Mesenchymal stem cell (in vitro differentiated cells and primary cell): ENCODE measurements at places on chromosomes 16 and 17.

- DNase-seq: no peak
These were observed 291.5 kb downstream of the C16orf95 start for GRCh38 chr16:87025676-87026075.

- DNase-seq: no peak
These were observed 45.4 kb downstream of the WSB1 start for GRCh38 chr17:27339198-27339835.

DNA sequence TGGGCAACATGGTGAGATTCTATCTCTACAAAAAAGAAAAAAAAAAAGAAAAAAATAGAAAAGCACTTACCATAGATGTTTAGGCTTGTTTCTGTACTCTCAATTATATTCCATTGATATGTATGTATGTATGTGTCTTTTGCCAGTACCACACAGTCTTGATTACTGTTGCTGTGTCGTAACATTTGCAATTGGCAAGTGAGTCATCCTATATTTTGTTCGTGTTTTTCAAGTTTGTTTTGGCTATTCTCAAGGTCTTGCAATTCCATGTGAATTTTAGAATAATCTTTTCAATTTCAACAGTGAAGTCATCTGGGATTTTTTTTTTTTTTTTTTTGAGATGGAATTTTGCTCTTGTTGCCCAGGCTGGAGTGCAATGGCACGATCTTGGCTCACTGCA lies 19.3 kb downstream of the SPECC1 start:
- DNase-seq: no peak

- no peak for DNase-seq
These were observed at the start of gene ZSCAN10 for GRCh38 chr16:3098459-3099394. TSS of gene ZSCAN10 (minus strand) at chr16:3099294. CDS start at chr16:3092937, 6,357 bp downstream.

GRCh38 chr17:61294286-61294685 lies 105.4 kb upstream of the TBX2 start:
- no peak for DNase-seq

DNA sequence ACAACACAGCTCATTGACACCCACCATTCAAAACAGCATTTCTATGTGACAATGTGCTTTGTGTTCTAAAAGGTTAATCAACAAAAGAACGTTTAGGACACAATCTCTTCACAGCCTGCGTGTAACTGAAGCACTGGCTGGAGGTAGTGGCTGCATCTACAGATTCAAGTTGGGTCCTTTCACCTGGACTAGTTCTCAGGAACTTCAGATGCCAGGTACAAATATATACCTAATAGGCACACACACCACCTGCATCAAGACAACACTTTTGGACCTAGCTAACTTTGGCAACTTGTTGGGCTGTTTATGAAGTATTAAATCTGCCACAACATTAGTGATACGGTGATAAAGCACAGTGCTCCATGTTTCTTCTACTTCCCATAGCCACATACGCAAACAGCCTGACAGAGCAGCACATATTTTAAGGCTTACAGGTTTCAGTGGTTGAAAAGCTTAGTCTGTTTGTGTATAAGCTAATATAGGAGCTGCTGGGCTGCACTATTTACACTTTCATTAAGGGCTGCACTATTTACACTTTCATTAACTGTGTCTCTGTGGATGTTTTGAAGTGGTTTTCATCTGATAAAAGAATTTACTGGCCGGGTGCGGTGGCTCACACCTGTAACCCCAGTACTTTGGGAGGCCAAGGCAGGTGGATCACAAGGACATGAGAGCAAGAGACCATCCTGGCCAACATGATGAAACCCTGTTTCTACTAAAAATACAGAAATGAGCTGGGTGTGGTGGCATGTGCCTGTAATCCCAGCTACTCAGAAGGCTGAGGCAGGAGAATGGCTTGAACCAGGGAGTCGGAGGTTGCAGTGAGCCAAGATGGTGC lies 132.6 kb downstream of the PARN start:
- DNase-seq: peak; percentile 26

DNA sequence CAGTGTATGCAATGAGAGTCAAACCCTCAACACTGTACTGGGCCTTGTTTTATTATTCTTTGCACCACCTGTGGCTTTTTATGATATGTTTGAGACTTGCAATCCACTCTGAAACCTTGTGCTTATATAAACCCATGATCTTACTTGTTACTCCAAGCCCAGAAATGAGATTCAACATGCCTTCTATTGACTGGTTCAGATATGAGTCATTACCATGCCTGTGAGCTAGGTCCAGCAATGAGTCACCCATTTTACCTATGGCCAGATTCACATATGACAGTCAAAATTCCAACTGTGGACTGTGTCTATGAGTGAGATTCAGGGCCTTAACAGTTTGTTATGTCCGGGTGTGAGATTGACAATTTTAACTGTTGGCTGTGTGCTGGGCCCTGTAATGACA lies 1846.1 kb downstream of the TP53TG3F start:
- no peak for DNase-seq

DNA sequence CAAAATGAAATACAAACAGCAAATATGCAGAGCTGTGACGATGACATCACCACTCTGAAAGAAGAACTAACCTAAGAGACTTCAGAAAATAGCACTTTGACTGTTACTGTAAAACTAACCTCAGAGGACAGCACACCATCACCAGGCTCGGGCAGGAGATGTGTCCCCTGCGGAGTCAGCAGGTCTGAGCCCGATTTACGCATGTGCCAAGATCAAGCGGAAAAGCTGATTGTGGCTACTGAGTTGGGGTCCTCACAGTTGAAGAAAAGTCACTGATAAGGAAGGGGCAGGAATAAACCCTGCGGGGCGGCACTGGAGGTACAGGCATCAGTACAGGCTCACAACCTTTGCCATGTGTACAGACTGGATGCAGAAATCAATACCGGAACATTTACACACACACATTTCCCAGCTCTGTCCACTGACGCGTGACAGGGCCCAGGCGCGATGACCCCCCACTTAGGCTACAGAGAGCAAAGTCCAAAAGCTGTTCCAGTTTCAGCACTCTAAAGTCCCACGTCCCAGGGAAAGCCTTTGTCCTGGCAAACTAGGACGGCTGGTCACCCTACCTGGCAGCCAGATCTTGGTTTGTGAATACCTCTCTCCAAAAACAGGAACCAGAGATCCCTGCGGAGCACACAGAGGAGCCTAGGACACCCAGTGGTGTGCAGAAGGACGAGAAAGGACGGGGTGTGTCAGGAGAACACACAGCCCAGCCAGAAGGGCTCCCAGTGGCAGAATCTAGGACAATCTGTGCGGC lies 21.5 kb downstream of the TRAP1 start:
- no peak for DNase-seq

DNA sequence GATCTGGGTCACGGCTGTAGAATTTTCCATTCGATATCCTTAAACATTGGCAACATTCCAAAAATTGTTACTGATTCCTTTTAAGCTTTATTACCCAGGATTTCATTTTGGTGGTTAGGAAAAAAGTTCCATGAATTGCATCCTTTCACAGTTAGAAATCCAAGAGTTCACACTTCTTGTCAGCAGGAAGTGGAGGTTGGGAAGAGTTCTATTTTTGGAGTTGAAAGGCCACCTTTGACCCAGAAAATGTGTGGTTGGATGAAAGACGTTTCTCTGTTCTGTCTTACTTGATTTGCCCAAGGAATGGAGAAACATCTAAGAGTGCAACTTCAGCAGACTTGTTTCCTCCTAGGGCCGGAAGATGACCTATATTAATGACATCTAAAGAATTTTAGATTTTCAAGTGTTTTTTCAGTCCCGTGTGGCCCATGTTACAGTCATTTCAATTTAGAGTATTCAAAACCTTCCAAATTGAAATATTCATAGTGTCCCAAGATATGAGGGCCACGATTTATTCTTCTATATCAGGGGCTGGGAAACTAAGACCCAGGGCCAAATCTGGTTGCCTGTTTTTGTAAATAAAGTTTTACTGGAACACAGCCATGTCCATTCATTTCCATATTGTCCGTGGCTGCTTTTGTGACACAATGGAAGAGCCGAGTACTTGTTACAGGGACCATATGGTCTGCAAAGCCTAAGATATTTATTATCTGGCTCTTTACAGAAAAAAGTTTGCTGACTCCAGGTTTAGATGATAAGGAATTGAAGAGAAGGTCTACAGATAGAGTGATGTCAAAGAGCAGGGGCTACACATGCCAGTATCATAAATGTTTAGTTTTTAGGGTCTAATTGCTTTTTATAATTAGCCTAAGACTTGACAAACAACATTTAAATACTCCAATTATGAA lies 50.2 kb downstream of the CDK5R1 start:
- peak; percentile 88 for DNase-seq

DNA sequence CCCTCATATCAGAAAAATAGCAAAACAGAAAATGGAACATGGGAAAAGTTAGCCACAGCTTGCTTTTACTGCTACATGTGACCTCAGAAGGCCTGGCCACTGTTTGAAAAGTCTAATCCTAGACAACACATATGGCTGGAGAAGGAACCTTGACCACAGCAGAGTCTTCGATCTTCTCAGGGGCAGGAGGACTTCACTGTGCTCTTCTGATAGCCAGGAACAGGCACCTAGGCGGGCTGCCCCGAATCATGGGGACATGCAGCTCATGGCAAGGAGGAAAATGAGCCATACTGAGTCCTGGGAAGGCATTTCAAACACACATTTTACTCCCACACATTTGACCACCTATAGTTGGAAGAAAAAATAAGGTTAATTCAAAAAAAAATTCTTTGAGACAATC lies 31.1 kb upstream of the ADORA2B start:
- no peak for DNase-seq

GRCh38 chr16:67028167-67028695 lies 718 bp upstream of the CBFB start:
- no peak for DNase-seq

- DNase-seq: no peak
These were observed 22.2 kb upstream of the ADAMTS18 start for GRCh38 chr16:77457046-77457445.

DNA sequence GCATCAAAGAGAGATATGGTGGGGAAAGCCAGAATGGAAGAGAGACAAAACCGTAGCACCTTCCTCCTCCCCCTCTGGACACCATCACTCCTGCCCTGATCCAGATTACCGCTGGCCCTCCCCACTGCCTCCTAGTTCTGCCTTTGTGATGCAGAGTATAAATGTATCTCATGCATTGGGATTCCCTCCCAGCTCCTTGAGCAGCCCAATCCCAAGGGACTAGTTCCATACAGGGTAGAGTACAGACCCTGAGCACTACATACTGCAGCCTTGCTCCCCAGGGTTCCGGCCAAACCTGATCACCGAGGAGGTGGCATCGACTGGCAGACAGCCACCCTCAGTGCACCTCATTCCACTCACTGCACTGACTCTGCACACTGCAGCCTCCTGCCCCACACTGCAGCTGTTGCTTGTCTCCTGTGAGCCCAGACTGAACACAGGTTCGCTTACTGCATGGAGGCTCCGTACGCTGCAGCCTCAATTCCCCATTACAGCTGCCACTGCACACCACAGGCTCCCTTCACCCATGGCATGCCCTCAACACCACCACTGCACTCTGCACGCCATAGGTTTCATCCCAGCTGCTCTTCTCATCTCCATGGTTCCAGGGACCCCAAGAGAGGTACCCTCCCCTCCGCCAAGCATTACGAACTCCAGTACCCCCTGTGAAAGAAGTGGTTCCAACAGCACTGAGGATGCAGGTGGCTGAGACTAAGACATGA lies 1.7 kb upstream of the THRA start:
- no peak for DNase-seq

DNA sequence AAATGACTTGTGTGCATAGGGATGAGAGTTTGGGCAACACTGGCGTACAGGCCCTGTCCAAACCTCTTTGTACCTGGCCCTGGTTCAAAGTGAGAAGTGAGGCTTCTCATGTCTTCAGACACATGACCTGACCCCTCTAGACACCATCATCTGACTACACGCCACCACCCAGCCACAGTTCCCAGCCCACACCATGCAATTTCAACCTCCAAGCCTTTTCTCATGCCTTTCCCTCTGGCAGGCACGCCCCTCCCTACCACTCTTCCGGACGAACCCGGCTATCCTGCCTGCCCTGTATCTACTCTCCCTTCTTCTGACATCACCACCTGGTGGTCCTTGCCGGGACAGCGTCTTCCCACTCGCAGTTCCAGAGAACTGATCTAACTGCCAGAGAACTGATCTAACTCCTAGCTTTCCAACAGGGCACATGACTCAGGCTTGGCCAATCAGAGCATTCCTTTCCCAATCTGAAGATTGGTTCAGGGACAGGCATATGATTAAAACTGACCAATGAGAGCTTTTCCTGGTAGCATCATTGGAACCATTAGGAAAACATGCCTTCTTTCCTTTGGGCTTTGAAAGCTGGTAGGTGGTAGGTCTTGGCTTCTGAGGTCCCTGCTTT lies 27.1 kb upstream of the IL21R start:
- peak; percentile 91 for DNase-seq

- no peak for DNase-seq
These were observed 274.0 kb downstream of the PARN start for GRCh38 chr16:14356064-14356463.

- peak; percentile 6 for DNase-seq
These were observed 35.9 kb upstream of the SMIM36 start for GRCh38 chr17:55546991-55547664.

GRCh38 chr16:396605-397004 lies 394 bp upstream of the NME4 start:
- DNase-seq: peak; percentile 86

GRCh38 chr16:22123759-22124490 lies 31.6 kb downstream of the VWA3A start:
- DNase-seq: no peak

DNA sequence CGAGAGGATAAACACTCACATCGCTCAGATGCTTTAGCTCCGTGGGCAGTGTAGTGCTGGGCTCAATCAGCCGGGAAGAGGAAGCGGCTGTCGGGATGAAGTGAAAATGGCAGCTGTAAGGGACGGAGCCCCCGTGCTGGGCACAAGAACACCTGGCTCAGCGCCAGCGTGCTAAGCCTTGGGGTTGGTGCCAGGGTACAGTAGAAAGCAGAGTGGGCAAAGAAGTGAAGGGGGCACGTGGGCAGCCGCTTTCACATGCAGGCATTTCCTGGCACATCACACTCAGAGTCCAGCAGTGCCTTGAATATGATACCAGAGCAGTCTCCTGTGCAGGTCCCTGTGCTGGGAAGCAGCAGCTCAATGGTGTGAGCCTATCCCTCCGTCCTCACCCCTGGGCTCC lies 51.1 kb upstream of the FOXF1 start:
- DNase-seq: no peak

GRCh38 chr16:26316683-26317464 lies 625.1 kb downstream of the HS3ST4 start:
- DNase-seq: no peak

DNA sequence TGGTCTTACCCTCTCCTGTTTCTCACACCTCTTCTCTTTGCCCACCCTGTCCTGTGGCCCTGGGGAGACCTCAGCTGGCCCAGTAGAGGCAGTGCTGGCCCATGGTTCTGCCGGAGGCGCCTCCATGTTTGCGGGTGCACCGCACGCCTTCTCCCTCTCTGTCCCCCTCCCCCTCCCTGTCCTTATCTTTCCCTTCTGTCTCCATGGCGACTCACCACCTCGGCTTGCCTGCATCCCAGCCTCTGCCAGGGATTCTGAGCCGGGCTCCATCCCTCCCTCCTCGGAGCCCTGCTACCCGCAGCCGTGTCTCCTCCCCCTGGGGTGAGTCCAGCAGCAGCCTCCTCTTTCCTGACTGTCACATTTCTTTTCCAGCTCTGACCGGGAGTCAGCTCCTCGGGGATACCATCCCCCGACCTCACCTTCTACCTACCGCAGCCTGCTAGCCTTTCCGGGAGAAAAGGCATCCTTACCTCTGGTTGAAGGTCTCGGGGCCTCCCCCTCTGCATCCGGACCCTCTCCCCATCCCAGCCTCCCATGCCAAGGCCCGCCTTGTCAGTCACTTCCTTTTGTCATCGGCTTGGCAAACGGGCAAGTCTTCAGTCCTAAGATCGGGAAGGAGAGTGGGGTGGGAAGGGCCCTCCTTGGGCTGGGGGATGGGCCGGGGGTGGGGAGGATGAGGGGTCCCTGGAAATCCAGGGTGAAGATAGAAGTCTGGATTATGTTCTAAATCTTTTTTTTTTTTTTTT lies at the start of gene RNF112:
Gene RNF112, plus strand, starts transcription at position 358 of the 746 bp plus-strand sequence. Its CDS starts 177 bp downstream, at position 535.
- DNase-seq: no peak
